ENCODE measurements at places on chromosomes 7 and 10.

DNA sequence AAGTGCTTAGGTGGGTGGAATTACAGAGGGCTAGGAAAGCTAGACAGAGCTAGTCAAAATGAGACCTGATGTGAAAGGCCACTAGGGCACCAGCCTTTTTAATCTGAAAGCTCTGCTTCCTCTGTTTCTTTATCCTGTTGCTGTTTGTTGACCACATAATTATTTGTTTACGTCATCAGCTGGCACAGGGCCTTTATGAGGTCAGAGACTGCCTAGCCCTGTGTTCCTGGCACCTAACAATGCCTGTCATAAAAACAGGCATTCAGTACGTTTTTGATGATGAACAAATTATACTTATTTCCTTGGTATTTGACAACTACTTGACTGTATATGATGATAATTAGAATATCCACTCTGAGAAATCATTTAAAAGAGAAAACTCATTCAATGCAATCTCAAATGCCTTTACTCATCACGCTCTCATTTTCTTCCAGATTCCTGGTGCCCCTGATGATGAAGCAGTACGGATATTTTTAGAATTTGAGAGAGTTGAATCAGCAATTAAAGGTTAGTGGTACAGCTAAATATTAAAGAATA is 26.0 kb downstream of the RBM17 start:
- DNase-seq, result no peak

DNA sequence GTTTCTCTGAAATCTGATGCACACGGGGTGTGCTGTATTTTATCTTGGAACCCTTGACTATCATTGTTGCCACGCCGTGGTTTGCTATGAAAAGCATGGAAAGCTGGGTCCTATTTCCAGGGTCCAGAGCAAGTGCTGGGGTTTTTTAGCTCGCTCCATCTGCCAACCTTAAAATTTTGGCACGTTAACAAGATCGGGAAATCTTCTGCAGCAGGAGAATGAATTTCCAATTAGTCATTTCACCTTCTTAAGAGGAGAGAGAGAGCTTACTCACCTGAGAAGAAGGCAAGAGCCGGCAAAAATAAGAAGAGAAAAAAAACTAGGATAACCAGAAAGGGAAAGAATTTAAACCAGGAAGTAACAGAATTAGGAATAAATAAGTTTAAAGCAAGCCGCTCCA is 223.6 kb upstream of the CELF2 start:
- DNase-seq, result peak; percentile 16

- DNase-seq, result no peak
Observed at GRCh38 chr10:18204039-18204835, 64.0 kb downstream of the CACNB2 start.

- DNase-seq, result no peak
Observed at GRCh38 chr10:100487529-100487928, 24.7 kb downstream of the WNT8B start.

GRCh38 chr7:30027065-30027456 is 559 bp upstream of the FKBP14 start:
- no peak for DNase-seq

DNA sequence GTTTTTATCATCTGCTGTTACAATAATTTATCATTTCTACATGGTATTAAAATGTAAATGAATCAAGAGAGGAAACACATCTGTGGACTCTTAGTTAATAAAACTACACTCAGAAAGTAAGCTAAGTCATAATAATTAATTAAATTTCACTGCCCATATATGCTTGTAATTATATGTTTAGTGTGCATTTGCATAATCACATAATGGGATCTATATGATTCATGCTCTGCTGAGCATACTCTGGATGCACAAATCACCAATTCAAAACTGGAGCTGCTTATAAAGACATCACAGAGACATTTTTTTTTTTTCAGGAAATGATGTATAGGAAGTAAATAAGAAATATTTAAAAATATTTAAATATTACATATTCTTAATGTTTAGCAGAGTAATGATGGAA is 151.6 kb upstream of the STEAP4 start:
- DNase-seq, result no peak

- DNase-seq, result no peak
Observed at GRCh38 chr10:5663692-5664427, 2.5 kb downstream of the ASB13 start.

DNA sequence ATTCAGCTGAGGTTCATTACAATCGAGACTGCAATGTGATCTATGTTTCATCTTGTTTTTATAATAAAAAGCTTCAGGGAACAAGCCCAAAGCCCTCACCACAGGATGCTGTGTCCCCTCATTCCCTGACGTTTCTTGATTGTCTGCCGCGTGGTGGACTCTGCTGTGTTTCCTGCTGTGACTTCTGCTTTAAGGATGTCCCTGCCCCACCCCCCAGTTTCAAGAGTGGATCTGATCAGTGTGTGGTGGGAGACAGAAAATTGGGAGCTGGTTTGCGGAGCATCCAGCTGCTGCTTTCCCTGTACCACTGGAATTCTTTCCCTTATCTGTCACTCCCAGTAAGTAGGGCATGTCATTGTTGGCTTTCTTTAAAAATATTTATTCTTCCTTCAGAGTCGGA is 86.2 kb downstream of the CREM start:
- DNase-seq, result no peak

DNA sequence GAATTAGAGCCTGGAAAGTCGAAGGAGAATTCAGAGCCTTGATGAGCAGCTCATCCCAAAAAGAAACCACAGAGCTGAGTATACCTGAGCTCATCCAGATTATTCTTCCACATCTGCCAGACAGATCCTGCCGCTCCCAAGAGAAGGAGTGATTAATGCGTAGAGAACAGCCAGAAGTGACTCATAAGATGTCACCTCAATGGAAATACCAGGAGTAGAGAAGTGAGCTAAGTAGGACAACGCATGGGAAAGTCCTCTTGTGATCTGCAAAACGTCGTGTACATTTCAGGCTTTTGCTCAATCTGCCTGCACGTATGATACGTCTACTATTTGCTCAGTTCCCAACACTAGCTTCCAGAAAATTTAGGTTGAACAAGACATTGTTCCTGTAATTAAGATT is 230.5 kb upstream of the AUTS2 start:
- no peak for DNase-seq

- no peak for DNase-seq
Observed at GRCh38 chr10:98924526-98924925, 311.1 kb downstream of the HPSE2 start.

GRCh38 chr7:128135159-128135514 is 103.9 kb upstream of the LRRC4 start:
- DNase-seq, result no peak

DNA sequence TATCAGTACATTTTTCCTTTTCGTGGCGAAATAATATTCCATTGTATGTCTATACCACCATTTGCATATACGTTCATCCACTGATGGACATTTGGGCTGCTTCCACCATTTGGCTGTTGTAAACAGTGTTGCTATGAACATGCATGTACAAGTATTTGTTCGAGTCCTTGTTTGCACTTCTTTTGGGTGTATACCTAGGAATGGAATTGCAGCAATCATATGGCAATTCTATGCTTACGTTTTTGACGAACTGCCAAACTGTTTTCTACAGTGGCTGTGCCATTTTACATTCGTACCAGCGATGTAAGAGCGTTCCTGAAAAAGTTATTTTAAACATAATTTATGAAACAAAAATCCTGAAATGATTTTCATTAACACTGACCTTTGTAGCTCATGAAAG is 79.5 kb downstream of the HIPK2 start:
- no peak for DNase-seq

DNA sequence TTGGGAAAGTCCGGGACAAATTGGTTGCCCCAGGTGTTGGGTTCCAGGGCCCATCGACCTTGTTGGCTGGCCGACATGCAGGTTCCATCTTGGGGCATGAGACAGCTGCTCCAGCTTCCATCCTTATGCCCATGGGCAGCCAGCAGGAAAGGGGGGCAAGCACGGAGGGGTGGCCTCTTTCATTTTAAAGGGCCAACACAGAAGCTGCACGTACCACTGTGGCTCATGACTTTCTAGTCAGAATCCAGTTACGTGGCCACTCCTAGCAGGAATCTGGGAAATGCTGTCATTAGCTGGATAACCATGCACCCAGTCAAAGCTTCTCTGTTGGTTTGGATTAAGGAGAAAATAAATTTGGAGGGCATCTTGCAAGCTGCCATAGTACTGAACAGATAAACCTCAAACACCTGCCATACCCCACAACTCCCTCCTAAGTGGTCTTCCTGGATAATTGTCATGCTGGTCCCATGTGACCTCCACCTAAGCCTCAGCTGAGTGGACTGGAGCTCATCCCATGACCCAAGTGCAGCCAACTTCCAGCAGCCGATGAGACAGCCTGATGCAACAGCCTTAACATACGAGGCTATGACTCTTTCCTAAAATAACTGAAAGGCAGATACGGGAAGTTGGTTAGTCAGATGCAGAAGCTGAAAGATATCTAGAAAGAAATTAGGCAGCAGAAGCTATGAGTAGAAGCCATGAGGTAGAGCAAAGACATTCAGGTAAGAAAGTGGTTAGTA is 21.4 kb upstream of the GSDME start:
- no peak for DNase-seq
